ENCODE measurements at places on chromosomes 4 and X. TPM values are rescaled to one million over a fixed set of nuclear protein-coding genes. Genes with fewer than 3 reads are reported as not detected.

The CDKL5 gene
- total RNA-seq: 3.6 TPM

The TMSB15C gene
- 2.1 TPM for total RNA-seq

The HSD17B13 gene
- total RNA-seq: 19.7 TPM

The ART3 gene
- 6.9 TPM for total RNA-seq

The HSFX4 gene
- not detected for total RNA-seq

The NPY1R gene
- total RNA-seq: 4.9 TPM

The FAAH2 gene
- total RNA-seq: 7.3 TPM

The ANXA3 gene
- total RNA-seq: 65.1 TPM

The FLNA gene
- total RNA-seq: 230 TPM

The CCSER1 gene
- total RNA-seq: 13.2 TPM

The SMARCAD1 gene
- 16.5 TPM for total RNA-seq

The HHIP gene
- total RNA-seq: 0.66 TPM

The HCFC1 gene
- 16.6 TPM for total RNA-seq

The GLRB gene
- total RNA-seq: 3.0 TPM

The ODAM gene
- total RNA-seq: 2.6 TPM

The SNCA gene
- total RNA-seq: not detected

The UCHL1 gene
- 26.5 TPM for total RNA-seq

The MFAP3L gene
- 1.3 TPM for total RNA-seq

The AR gene
- total RNA-seq: 8.2 TPM

The ZCCHC12 gene
- not detected for total RNA-seq

The FAM149A gene
- 20.8 TPM for total RNA-seq

The CSAG2 gene
- not detected for total RNA-seq

The SUPT20HL1 gene
- total RNA-seq: not detected

The CXorf65 gene
- not detected for total RNA-seq

The CFP gene
- 1.8 TPM for total RNA-seq

The S100G gene
- total RNA-seq: not detected

The THAP6 gene
- 15.8 TPM for total RNA-seq

The CENPI gene
- 0.26 TPM for total RNA-seq

The PDGFC gene
- 19.1 TPM for total RNA-seq

The FMR1NB gene
- total RNA-seq: not detected

The NUDT11 gene
- total RNA-seq: 2.0 TPM

The DUSP21 gene
- total RNA-seq: not detected
